ENCODE measurements at places on chromosomes 3 and 15.
A peak's percentile ranks its signal among the peaks of the same experiment; 100 is the strongest.

- DNase-seq, result no peak
Observed at GRCh38 chr15:23385886-23386430, 31.4 kb downstream of the GOLGA8S start.

DNA sequence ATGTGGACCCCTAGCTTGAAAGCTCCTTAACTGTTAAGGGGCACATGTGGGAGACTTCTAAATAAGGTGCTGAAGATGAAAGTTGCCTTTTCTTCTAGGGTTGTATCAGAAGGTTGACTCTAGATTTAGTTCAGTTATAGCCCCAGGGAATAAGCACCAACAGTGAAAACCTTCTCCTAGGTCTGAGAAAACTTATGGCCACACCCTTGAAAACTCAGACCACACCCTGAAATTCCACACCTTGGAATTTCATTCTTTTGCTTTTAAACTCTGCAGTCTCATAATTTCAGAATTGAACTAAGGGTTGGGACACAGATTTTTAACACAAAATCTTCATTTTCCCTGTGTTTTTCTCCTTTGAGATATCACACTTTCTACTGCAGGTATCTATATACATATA is 355.8 kb upstream of the IL12A start:
- DNase-seq, result peak; percentile 47

DNA sequence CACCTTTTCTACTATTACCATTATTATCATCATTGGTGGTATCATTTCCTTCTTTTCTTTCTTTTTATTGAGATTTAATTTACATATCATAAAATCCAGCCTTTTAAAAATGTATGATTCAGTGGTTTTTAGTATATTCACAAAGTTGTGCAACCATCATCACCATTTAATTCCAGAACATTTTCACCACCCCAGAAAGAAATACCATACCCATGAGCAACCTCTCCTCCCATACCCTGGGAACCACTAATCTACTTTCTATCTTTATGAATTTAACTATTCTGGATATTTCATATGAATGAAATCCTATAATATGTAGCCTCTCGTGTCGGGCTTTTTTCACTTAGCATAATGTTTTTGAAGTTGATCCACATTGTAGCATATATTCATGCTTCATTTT is 29.1 kb downstream of the AAGAB start:
- no peak for DNase-seq

- DNase-seq, result peak; percentile 87
Observed at GRCh38 chr3:149581681-149582370, 76.0 kb downstream of the WWTR1 start.

DNA sequence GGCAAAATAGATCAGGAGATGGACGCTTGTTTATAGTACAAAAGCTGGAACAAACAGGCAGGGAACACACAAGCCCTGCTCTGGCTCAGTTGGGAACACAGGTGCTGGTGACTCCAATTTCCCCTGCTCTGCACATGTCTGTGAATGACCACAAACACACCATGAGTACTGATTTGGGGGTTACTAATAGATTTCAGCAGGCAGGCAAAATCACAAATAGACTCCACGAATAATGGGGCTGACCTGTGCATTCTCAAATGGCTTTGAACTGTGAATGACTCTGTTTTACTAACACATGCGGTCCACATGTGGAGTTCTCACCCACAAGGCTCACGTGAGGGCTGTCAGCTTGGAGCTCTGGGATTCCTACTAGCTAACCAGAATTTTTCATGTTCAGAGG is 3.9 kb downstream of the RTP3 start:
- DNase-seq, result no peak

GRCh38 chr15:90883976-90884718 is at the start of gene FES:
Gene FES (plus strand): TSS chr15:90884504. CDS start chr15:90885046, 542 bp downstream.
- DNase-seq, result no peak

DNA sequence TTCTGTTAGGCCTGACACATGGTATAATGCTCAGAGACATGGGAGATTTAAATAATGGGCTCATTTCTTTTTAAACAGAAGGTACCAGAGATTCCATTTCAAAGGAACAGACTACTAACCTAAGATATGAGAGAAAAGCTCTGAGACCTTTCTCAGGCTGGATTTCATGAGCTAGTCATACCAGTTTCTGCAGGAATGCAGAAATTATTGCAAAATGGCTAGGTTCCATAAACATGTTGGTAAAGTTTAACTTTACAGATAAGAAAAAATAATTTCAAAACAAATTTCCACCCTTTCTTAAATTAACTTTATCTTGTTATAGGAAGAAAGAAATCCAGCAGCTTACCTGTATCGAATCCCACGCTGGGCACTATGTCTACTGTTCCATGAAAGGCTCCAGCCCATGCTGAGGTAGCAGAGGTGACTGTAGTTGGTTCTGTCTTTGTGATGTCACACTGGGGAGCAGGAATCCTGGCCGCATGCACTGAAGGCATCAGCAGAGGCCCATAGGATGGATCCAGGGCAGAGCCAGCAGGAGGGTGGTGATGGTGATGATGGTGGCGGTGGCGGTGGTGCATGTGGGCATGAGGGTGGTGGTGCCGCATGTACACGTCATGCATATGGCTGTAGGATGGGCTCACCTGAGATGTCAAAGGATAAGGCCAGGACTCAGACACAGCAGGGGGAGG is 22.6 kb downstream of the VGLL3 start:
- DNase-seq, result peak; percentile 59

GRCh38 chr15:20646529-20647142 is 105.0 kb upstream of the GOLGA6L6 start:
- DNase-seq, result peak; percentile 21

- DNase-seq, result no peak
Observed at GRCh38 chr3:108328821-108329486, 32.6 kb downstream of the HHLA2 start.

DNA sequence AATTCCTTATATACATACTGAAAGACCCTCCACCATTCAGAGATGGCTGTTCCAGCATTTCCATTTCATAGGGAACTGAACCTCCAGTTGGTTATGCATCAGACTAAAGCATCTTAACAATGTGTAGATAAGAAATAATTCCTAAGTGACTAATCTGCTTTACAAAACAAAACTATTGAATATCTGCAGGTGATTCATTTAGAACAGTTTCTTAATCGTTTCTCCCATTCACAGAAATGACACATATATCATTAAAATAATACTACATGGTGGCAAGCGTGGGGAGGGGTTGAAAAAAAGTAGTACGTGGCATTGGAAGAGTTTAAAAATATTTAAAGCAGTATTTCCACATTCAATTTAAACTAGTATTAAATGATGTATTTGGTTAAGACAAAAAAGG is 19.5 kb downstream of the COPS2 start:
- no peak for DNase-seq
